ENCODE measurements at places on chromosomes 3 and 15. TPM values are rescaled to one million over a fixed set of nuclear protein-coding genes. Genes with fewer than 3 reads are reported as not detected.

The ITGA11 gene
- 0.08 TPM for total RNA-seq

The LMAN1L gene
- total RNA-seq = not detected

The NTRK3 gene
- not detected for total RNA-seq

The CACNA1D gene
- not detected for total RNA-seq

The CYP1A2 gene
- total RNA-seq = not detected

The CPLX3 gene
- not detected for total RNA-seq

The ADIPOQ gene
- not detected for total RNA-seq

The DNAJA4 gene
- 3.2 TPM for total RNA-seq

The RLBP1 gene
- not detected for total RNA-seq

The KLHL6 gene
- 0.16 TPM for total RNA-seq

The CLEC3B gene
- total RNA-seq = not detected

The THSD4 gene
- total RNA-seq = 38.0 TPM

The IQCF5 gene
- total RNA-seq = not detected

The U2SURP gene
- total RNA-seq = 50.1 TPM

The TLR9 gene
- not detected for total RNA-seq

The GPR149 gene
- not detected for total RNA-seq

The SMAD6 gene
- 0.04 TPM for total RNA-seq

The LSMEM2 gene
- not detected for total RNA-seq

The CHRNB4 gene
- total RNA-seq = not detected

The PCSK6 gene
- total RNA-seq = 2.1 TPM

The PP2D1 gene
- total RNA-seq = not detected

The HRG gene
- total RNA-seq = not detected

The MYL3 gene
- total RNA-seq = not detected

The CCR1 gene
- total RNA-seq = not detected

The ATP13A4 gene
- not detected for total RNA-seq

The C3orf49 gene
- not detected for total RNA-seq

The SERINC4 gene
- total RNA-seq = not detected

The CPEB1 gene
- total RNA-seq = 0.04 TPM

The TERC gene
- 329 TPM for total RNA-seq

The AMT gene
- total RNA-seq = 1.9 TPM

The RNF13 gene
- 51.4 TPM for total RNA-seq

The HDAC11 gene
- 14.8 TPM for total RNA-seq

The MOBP gene
- not detected for total RNA-seq

The DTWD1 gene
- total RNA-seq = 9.9 TPM

The CAPN3 gene
- 1.6 TPM for total RNA-seq

The CD80 gene
- total RNA-seq = not detected

Data from hair follicular keratinocyte (primary cell).